Left ventricle myocardium inferior (tissue), 1 donor: ENCODE measurements at places on chromosomes 13 and 19. TPM values are rescaled to one million over a fixed set of nuclear protein-coding genes. Genes with fewer than 3 reads are reported as not detected.
A peak's percentile ranks its signal among the peaks of the same experiment; 100 is the strongest.

DNA sequence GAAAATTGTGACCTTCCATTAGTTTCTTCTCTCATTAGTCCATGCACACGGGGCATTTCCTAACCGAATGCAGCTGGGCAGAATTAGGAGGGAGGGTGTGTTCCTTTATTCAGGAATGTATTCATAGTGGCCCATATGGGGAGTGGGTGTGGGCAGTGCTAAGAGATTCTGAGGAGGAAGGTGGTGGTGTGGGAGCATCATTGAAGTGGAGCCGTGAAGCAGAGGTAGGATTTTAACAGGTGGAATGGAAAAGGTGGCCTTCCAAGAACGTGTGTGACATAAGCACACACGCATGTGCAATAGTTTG lies 134.2 kb downstream of the MTUS2 start:
- DNase-seq: no peak

The TRPM4 gene
- total RNA-seq: 31.5 TPM

DNA sequence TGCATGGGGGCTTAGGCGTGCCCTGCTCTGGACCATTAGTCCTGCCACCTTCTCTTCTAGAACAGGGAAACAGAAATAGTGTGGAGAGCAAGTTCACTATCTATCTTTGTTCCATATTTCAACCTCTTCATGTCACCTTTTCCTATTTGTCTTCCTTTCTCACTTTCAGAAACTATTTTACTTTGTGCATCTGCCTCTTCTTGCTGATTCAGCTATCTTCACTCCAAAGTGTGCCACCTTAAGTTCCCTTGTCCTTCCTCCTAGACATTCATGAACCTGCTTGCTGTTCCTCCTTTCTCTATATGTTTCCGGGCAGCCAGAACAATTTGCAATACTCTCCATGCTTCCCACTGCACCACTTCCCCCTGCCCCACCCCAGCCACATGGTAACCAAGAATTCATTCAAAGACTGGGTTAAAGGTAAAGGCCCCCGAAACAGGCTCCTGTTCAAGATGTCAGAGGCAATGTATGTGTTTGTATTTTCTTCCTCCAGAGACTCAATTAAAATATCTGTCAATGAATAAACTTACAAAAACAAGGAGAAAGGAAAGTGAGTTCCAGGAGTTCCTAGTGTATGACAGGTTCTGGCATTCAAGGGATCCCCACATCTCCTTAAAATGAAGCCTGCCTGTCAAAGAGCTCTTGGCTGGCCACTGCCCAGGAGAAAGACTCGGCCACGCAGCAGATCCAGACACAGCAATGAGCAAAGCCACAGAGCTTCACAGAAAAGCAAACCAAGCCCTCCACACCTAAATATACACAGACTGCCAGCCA lies 268.1 kb downstream of the DNAJC15 start:
- DNase-seq: no peak

DNA sequence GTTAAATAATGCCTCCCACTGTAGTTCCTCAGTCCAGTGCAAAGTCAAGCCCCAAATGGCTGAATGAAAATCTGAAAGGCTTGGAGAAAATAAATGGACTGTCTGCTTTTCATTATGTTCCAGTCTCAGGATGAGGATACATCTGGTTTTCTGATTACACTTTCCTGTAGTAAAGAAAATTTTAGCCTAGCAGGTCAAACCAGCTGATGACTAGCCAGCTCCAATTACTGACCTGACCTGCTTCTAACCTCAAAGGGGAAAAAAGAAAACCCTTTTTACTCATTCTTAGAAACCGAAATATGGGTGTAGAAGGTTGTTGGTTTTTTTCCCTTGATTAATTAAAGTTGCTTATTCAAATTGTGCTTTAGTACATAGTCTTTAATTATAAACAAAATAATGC lies 418.4 kb downstream of the EFNB2 start:
- DNase-seq: no peak

GRCh38 chr13:80342471-80343371 lies 1.8 kb upstream of the SPRY2 start:
- peak; percentile 91 for DNase-seq

The EFNA2 gene
- total RNA-seq: not detected

The NANOS3 gene
- total RNA-seq: 1.3 TPM

DNA sequence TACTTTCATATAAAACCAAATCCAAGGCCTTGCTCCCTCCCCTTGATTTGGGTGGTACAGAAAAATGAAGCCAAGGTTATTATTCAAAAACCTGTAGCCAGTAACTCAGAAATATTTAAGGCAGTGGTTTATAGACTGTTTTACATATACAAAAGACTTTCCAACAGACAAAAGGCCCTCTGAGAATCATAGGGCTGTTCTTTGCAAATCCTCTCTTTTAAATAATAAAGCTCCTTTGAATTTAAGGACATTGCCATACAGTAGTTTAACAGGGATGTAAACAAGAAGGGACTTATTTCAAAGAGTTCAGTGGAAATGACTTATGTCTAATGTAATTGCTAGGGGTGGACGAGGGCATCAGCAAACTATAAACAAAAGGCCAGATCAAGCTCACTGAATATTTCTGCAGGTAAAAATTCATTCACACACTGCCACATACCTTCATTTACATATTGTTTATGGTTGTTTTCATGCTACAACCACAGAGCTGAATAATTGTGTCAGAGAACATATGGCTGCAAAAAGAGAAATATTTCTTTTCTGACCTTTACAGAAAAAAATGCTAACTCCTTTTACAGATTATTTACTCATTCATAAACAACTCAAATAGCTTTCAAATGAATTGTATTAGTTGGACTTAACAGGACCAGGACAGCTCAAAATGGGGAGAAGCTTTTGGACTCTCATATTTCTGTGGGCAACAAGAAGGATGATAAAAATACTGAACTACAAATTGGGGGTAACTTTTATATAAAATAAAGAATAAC lies 665.6 kb downstream of the SLITRK1 start:
- no peak for DNase-seq

- DNase-seq: no peak
Observed at GRCh38 chr13:70107498-70108281, at the start of gene ATXN8OS. Gene ATXN8OS, plus strand, starts transcription at chr13:70107826.

GRCh38 chr19:35442091-35442490 lies 6.0 kb upstream of the FFAR2 start:
- DNase-seq: no peak

DNA sequence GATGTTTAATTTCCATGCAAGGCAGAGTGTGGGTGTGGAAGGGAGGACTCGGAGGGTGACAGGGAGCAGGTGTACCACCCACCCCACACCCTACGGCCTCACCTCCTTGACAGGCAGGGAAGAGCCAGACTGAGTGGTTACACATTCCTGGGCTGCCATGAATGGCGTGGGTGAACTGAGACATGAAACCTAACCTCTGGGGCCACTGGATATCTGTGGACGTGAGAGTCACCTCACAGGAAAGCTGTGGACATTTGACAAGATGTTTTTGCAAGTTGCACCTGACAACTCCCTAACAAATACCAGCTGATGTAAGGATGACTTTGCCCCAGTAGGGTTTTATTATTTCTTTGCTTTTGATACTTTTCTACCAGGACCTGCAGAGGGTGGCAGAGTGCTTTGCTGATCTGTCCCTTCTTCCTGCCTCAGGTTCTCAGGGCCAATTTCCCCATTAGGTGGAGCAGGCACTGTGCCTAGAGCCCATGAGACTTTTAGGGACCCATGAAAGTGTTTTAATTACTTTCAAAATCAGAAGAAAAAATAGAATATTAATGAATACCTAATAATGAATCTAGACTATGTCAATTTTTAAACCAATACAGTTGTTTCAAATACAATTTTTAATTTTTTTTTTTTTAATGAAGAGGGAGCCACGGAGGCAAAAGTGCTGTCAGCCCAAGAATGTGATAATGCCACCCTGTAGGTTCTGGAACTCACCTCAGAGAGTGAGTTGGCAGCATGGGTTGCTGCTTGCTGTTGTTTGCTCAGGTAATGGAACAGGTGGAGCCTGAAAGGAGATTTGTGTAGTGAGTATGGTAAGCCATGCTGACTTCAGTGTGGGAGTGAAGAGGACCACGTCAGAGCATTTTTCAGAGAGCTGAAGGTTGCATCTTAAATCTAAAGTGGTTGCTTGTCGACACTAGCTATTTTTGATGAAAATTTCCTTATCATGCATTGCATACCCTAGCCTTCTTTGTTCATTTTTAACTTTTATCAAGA lies 58.0 kb upstream of the CYSLTR2 start:
- DNase-seq: peak; percentile 49

GRCh38 chr13:76330761-76331160 lies 555.4 kb downstream of the KCTD12 start:
- DNase-seq: no peak

DNA sequence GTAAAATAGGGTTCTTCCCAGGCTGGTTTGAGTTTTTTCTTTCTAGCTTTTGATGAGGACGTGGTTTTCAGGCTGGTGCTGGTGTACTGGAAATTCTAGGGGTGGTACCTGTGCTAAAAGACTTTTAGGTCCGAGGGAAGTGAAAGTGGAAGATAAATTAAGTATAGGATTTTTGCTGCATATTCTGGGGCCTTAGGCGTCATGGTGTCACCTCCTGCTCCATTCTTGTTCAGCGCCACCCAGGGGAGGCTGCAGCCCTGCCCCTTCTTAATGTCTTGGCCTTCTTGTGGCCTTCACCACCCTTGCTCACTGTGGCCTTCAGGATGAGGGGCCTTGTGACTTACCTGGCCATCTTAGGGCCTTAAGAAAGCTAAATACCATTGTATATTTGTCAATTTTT lies 12.4 kb downstream of the ZNF552 start:
- no peak for DNase-seq

DNA sequence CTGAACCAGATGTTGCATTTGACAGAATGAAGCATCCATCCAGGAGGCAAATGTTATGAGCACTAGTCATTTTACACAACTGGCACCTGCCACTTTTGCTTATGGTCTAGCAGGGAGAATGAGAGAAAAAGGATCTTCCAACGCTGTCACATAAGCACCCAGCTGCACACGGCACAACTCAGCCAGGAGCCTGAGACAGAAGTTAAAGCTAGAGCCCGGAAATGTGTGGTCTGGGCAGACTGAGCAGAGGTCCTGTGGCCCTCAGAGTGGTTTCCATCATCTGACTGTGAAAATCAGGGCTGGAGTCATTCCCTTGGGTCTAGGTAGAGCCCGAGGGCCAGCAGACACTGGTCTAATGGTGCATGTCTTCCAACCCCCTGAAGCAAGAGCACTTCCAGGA lies 78.4 kb upstream of the XPO4 start:
- no peak for DNase-seq

- no peak for DNase-seq
Observed at GRCh38 chr19:16316506-16316882, 8.1 kb upstream of the KLF2 start.

DNA sequence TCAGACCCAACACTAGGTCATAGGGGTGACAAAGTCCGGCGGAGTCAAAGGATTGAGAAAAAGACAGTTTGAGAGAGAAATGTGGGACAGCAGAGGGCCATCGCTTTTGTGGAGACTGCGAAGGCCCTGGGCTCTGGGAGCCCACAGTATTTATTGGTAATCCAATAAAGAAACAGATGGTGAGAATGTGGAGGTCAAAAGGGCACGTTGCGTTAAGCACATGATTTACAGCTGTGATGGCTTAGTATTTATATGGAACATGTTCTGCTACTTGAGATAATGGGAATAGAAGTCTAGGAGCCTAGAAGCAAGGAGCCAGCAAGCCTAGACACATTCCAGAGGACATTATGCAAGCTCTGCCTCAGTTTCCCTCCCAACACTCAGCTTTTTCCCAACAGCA lies 2521.1 kb downstream of the PCDH9 start:
- DNase-seq: no peak
